ENCODE measurements at places on chromosomes 11 and 22. TPM values are rescaled to one million over a fixed set of nuclear protein-coding genes. Genes with fewer than 3 reads are reported as not detected.

The KRTAP5-9 gene
- 0.05 TPM for polyA plus RNA-seq

The OR2AG2 gene
- polyA plus RNA-seq: 0.08 TPM

DNA sequence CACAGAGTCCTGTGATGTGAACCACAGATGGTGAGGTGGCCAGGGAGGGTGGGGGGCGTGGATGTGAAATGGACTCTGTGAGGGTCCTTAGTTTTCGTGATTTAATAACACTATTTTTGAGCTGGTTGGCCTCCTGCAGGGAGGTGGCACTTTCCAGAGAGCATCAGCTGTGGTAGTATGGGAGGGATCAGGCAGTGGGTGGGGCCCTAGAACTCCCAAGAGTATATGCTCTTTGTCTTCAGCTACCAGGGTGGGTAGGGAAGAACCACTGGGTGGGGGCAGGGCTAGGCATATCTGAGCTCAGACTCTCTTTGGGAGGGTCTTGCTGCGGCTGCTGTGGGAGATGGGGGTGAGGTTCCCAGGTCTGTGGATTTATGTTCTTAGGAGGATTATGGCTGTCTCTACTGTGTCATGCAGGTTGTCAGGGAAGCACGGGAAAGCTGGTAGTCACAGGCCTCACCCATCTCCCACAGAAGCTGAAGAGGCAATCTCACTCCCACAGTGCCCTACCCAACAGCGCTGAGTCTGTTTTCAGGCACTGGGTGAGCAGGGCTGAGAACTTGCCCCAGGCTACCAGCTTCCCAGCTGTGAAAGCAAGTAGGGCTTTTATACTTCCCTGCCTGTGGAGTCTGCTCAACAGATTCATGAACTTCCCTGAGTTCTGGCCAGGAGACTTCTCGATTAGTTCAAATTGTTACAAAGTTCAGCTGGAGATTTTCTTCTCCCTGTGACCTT lies 47.9 kb upstream of the SNX19 start:
- no peaks in the 10 kb centered on the region for H3K4me1 ChIP-seq
- no peaks in the 10 kb centered on the region for H3K27me3 ChIP-seq
- DNase-seq: no peak
- no peak overlapping the region for H3K4me3 ChIP-seq
- no peaks in the 10 kb centered on the region for H3K36me3 ChIP-seq

GRCh38 chr11:40647295-40647694 lies 812.2 kb downstream of the LRRC4C start:
- H3K27ac ChIP-seq: no peak overlapping the region
- DNase-seq: no peak
- H3K27me3 ChIP-seq: no peaks in the 10 kb centered on the region
- H3K36me3 ChIP-seq: no peaks in the 10 kb centered on the region
- no peaks in the 10 kb centered on the region for H3K4me1 ChIP-seq
- no peak overlapping the region for H3K4me3 ChIP-seq

DNA sequence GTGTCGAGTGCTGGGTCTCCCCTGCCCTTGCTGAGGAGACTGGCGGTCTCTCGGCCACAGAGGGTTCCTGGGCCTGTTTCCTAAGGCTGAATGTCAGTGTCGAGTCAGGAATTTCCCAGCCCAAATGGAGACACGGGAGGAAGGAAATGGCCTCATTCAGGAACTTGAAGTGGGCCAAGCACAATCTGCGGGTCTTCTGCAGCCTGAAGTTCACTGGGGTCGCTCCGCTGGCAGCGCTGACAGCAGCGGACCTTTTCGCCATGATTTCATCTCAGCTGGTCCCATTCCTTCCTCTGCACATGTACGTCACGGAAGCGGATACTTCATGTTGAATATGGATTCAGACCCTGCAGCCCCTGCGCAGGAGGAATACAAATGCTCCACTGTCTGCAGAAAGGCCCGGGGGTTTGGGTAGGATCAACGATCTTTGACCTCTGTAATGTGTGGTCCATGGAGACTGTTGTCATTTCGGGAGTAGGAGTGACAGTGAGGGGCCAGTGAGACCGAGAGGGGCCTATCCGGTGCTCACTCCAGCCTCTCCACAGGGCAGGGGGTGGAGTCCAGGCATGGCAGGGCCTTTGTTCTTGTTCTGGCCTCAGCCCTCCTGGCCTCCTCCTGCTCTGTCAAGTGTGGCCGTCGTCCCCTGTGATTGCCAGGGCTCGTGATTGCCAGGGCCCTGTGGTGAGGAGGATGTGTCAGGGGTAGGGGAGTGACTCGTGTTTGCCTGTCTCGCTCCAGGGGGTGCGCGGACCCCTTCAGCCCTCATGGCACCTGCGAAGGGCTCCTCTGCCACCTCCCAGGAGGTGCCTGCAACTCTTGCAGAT lies 402.3 kb downstream of the TBC1D22A start:
- no peak overlapping the region for H3K4me3 ChIP-seq
- H3K27ac ChIP-seq: no peak overlapping the region
- no peaks in the 10 kb centered on the region for H3K36me3 ChIP-seq
- no peaks in the 10 kb centered on the region for H3K27me3 ChIP-seq
- no peaks in the 10 kb centered on the region for H3K4me1 ChIP-seq

DNA sequence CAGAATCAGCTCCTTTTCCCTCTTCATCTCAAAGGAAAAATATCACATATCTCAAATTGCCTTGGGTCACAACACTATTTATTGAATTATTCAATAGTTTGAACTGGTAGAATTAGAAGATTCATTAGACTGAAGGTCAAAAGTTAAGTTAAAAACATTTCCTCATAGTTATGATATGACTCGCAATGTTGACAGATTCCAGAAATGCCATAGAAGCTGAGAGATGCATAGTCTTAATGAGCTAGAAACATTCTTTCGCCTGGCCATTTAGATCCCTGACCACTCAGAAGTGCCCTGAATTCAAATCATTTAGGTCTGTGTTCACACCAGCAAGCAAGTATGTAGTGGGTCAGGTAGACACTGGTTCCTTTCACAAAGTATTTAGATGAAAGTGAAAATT lies 44.4 kb downstream of the FAT3 start:
- H3K4me1 ChIP-seq: peaks cover 8% of the 10 kb centered on the region
- H3K27me3 ChIP-seq: no peaks in the 10 kb centered on the region
- H3K36me3 ChIP-seq: no peaks in the 10 kb centered on the region
- no peak for DNase-seq
- no peak overlapping the region for H3K4me3 ChIP-seq
- no peak overlapping the region for H3K27ac ChIP-seq

GRCh38 chr22:17085277-17086181 lies 729 bp downstream of the IL17RA start:
- no peak for DNase-seq
- H3K27me3 ChIP-seq: no peaks in the 10 kb centered on the region
- H3K4me3 ChIP-seq: peak overlapping the region; percentile 97
- peak overlapping the region; percentile 52 for H3K27ac ChIP-seq
